NCI-H2227 treated with DMSO at 0.1 percent for 48 hours (cell line): ENCODE measurements at places on chromosomes 16 and 17.

DNA sequence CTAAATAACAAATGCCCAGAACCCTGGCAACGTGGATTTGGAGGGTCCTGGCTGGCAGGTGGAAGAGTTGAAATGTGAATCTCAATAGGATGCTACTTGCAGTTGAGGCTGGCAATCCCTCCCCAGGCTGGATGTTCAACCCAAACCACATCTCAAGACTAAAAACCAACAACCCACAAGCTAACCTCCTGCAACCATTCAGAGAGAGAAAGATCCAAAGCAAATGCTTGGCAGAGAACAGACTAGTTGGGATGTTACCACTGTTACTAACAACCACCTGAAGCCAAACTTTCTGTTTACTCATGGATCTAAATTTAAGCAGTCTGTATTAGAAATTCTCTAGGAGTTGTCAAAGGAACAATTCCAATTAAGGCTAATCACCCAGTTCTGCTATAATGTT, 27.9 kb downstream of the SMG6 start:
- no peak for DNase-seq

DNA sequence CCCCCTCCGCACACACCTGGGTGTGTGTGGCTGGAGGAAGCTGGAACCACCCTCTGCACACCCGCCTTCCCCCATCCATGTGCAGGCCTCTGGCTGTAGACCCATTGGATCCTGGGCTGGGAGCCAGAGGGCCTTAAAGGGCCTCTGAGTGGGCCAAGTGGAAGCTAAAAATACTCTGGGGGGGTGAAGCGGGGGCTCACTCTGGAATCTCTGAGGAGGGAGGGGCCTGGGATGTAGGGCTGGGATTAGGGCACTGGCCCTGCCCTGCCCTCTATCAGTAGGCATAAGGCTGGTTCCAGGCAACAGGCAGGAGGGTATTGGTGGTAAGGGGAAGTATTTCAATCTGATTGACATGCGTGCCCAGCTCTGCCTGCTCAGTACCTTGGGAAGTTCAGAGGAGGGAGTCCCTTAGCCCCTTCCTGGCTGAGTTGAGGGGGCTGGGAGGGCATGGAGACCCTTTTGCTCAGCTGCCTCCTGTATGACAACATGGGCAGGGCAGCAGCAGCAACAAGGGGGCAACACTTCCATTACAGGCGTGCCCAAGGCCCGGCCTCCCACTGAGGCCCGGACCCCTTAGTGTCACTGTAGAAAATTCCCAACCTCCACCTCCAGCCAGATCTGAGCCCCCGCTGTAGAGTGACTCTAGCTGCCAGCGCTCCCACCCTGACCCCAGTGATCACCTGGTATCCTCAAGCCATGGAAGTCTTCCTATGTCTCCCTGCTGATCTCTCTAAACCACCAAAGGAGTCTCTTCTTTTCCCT, 5.2 kb downstream of the ITGA3 start:
- DNase-seq = no peak

GRCh38 chr16:54266363-54266955, 20.1 kb downstream of the IRX3 start:
- DNase-seq = no peak

DNA sequence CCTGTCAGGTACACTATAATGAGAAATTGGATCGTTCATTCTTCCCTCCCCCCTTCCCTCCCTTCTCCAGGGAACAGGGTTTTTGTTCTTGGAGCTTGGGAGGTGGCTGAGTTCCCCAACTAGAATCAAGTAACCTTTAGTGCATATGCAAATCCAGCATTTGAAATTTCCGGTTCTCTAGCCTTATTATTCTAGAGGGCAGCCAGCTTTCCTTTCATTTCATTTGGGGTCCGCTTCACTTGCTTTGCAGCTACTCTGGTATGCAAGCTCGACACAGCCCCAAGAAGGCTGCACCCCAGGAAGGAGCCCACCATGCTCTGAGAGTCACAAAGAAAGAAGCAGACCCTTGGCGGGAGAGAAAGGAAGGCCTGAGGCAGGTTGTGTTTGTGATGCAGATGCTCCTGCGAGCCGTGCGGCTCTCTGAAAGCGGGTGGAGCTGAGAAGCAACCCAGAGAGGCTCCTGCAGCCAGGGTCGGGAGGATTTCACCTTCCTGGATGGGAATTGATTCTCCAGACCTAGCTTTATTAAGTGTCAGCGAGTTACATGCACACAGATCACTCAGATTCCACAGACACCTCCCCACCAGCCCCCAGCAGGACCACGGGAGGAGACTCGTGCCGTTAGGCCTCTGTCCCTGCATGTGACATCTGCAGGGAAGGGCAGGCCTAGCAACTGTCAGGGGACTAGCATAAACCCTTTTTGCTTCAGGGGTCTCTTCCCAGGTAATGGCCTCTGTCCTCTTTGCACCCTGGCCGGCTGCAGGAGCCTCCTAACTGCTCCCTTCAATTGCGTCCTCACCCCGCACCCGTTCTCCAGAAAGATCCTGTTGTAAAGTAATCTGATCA, 34.5 kb downstream of the PMM2 start:
- no peak for DNase-seq

DNA sequence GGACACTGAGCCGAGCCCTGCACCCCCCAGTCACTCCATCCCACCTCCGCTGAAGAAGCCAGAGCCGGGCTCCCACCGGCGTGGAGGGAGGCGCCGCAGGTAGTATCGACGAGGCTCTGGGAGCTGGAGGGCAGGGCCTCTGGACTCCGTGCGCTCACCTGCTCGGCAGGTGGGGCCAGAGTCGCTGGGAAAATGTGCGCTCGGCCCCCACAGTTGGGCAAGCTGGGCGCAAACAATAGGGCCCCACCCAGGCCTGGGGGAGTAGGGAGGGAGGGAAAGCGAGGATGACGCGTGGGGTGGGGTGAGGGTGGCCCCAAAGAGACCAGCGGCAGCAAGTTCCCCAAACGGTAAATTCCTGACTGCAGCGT, 668 bp downstream of the JUP start:
- no peak for DNase-seq
